ENCODE measurements at places on chromosomes 16 and 17.
A peak's percentile ranks its signal among the peaks of the same experiment; 100 is the strongest.

DNA sequence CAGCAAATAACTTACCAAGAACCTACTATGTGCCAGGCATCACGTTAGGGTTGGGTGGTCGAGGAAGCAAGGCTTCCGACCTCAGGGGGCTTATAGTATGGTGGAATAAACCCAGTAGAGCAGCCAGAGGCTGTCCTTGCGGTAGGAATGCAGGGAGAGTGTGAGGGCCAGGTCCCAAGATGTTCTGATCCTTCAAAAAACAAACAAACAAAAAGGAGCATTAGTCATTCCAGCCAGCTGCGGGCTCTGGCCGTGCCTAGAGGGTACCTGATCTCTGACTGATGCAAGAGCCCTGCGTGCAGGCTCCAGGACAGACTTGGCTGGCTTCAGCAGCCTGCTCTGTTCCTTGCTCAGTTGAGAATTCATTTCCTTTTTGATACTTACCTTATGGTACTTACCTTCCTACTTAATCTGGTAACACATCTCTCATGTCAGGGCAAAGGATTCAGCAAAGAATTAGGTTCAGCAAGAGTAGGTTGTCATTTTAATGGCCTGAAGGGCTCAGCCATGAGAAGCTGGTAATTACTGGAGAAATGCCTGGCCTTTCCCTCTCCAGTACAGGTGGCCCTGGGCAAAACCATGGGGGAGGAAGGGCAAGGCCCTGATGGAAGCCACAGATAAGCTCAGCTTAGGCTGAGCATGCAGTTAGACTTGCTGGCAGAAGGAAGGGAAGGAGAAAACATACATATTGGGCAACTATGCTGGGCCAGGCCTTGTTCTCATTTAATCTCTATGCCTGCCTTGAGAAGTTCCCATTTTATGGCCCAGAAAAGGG lies 18.4 kb downstream of the CYB5D2 start:
- no peak for DNase-seq

DNA sequence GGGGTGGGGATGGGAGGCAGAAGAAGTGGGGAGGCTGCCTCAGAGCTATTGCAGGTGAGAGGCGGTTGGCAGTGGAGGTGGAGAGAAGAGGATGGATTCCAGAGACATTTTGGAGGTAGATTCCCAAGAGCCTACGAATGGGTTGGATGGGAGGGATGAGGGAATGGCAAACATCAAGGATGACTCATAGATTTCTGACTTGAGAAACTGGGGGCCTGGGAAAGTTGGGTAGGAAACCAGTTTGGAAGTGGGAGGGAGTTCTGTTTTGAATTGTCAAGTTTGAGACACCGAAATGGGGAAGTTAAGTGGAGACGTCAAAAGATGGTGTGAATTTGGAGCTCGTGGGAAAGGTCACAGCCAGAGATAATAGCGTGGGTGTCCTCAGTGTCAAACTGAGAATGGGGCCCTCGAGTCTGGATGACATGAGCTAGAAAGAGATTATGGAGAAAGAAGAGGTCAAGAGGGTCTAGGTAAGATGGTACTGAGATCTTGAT lies 6.2 kb upstream of the CYLD start:
- no peak for DNase-seq

DNA sequence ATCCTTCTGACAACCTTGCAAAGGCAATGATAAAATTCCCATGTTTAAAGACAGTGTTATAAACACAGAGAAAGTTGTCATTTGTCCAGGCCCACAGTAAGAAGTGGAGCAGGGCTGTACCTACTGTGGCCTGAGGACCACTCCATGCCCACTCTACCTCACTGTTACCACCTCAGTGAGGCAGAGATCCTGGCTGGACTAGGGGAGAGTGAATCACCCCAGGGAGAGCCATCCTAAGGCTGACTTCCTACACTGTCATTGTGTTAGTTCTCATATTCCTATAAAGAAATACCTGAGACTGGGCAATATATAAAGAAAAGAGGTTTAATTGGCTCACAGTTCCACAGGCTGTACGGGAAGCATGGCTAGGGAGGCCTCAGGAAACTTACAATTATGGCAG lies 228.8 kb upstream of the HSBP1 start:
- no peak for DNase-seq

DNA sequence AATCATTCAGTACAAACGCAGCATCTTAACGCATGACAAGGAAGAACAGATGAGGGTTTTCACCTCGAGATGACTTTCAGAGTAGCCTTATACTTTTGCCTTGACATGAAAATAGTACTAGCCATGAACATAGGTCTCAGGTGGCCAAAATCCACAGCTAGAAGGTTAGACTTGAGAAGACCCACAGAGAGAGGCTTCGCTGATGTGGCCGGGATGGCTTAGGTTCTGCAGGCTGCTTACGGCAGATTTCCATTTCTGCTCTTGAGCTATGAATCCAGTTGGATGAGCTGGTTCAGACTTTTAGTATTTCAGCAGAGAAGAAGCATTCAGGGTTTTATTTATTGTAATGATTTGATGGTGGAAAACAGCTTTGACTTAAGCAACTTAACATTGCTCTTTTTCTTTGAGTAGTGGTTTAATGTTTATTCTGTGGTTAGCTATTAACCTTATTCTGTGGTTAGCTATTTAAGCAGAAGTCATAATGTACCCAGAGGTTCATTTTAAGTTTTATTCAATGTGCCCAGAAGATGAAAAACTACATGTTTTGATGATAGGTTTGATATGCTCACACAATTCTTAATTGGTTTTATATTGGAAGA lies 7.6 kb downstream of the KRT24 start:
- DNase-seq = no peak

- peak; percentile 50 for DNase-seq
These were observed 18.6 kb downstream of the COG7 start for GRCh38 chr16:23434380-23434779.

- no peak for DNase-seq
These were observed 6.9 kb downstream of the MIEF2 start for GRCh38 chr17:18267366-18267765.

DNA sequence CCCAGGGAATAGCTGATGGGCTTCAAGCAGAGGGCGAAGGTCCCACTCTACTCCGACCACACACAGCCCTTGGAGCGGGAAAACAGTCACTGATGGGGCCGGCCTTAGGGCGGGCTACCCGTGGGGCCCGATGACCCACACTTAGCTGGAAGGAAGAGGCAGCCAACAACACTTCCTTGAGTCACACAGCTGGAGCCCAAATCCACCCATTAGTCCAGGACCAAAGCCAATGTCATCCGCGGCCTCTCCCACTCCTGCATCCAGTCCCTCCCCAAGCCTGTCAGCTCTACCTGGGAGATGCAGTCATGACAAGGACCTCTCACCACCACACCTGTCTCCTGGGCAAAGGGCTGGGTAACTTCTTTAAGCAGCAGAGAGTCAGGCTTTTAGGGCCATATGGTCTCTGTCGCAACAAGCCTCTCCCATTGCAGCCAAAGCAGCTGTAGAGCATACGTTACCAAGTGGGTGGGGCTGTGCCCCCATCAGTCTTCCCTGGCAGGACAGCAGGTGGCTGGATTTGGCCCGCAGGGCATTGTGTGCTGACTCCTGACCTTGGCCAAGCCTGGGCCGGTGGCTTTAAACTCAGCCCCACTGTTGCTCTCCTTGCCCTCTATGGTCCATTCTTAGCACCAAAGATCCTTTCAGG lies 110.7 kb downstream of the SOCS1 start:
- no peak for DNase-seq

DNA sequence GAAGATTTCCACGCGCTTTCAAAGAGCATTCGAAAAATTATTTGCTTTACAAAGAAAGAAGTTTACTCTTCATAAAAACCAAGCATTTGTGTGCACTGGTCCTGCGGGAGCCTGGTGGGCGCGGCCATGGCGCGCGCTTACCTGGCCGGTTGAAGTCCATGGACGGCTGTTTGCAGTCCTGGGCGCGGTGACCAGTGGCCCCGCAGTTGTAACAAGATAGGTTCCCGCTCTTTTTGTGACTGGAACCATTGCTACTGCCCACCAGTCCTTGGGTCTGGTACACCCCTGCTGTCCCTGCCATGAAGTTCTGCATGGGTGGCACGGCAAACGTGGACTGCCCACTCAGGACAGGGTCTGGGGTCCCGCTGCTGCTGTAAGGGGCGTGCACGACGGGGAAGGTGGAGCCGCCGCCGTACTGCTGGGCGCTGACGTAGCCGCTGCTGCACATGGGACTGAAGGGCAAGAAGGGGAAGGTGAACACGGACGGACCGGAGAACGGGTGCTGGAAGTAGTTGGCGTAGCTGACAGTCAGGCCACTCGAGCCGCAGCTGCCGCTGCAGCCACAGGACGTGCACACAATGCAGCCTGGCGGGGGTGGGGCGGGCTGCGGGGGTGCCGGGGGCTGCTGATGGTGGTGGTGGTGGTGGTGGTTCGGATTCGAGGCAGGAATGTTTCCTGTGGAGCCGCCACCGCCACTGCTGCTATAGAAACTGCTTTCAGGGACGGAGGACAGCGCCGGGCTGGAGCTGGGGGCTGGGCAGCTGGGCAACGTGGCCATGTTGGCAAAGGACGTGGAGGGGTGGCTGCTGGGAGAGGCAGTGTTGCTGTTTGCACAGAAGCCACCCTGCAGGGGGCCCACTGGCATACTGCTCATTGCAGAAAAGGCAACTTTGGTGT lies 19.5 kb downstream of the MAP1LC3B start:
- DNase-seq = no peak

- DNase-seq = no peak
These were observed 78.0 kb downstream of the RAP1GAP2 start for GRCh38 chr17:2874189-2874686.

DNA sequence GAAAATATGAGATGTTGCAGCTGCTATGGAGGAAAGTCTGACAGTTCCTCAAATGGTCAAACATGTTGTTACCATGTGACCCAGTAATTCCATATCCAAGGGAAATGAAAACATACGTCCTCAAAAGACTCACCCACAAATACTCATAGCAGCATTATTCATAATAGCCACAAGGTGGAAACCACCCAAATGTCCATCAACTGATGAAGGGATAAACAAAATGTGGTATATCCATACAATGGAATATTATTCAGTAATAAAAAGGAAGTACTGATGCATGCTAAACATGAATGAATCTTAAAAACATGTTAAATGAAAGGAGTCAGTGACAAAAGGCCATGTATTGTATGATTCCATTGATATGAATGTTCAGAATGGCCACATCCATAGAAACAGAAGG lies 140.2 kb downstream of the PITPNC1 start:
- no peak for DNase-seq

GRCh38 chr16:4166821-4167220 lies 50.6 kb upstream of the ADCY9 start:
- no peak for DNase-seq

DNA sequence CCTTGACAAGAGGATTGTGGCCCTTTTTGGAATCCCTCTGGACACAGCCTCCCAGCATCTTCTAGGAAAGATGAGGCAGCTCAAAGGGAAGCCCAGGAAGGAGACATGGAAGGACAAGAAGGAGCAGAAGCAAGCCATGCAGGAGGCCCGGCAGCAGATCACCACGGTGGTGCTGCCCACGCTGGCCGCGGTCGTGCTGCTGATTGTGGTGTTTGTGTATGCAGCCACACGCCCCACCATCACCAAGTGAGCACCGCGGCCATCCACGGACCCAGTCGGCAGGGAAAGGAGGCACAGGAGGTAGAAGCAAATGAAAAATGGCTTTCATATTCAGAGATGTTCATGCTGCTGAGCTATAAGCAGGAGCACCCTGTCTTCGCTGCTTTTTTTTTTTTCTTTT lies 10.9 kb upstream of the MEIOC start:
- no peak for DNase-seq

DNA sequence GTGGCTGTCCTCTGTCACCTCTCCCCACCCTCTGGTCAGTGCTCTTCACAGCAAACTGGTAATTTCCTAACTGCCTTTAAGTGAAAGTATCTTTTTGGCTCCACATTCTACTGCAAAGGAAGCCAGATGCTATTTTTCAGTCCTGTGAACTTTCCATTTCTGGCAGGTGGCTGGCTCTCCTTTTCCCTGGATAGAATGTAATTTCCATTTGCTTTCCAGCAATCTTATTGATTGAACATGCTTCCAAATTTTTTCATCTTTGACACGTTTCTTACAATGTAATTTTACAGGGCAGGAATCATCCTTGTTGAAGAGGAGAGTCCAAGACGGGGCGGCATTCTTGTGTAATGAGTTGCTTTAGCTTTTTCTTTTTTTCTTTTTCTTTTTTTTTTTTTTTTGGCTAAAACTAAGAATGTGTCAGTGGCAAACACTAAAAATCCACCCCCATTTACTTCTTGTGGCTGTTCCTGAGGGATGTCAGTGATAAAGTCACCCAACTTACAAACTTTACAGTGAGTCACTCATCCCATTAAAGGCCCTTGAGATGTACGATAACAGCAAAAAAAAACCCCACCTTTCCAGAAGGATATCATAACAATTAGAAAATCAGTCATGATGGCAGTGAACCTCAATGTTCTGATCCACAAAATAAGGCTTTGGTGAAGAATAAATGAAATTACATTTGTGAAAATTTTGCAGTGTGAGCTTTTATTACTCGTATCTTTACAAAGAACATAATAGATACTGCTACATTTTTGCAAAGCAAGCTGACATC lies 29.4 kb upstream of the PRKCA start:
- DNase-seq = no peak

DNA sequence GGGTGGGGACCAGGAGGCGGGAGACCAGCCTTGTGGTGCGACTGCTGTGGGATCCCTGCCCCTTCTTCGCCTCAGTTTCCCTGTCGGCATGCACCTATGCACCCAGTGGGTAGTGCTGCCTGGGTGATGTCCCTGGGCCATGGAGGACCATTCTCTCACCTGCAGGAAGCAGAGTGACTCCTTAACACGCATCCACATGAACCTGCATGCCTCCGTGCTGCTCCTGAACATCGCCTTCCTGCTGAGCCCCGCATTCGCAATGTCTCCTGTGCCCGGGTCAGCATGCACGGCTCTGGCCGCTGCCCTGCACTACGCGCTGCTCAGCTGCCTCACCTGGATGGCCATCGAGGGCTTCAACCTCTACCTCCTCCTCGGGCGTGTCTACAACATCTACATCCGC lies 25.2 kb downstream of the ADGRG5 start:
- no peak for DNase-seq

GRCh38 chr16:24700549-24701392 lies 28.7 kb upstream of the TNRC6A start:
- DNase-seq = no peak

DNA sequence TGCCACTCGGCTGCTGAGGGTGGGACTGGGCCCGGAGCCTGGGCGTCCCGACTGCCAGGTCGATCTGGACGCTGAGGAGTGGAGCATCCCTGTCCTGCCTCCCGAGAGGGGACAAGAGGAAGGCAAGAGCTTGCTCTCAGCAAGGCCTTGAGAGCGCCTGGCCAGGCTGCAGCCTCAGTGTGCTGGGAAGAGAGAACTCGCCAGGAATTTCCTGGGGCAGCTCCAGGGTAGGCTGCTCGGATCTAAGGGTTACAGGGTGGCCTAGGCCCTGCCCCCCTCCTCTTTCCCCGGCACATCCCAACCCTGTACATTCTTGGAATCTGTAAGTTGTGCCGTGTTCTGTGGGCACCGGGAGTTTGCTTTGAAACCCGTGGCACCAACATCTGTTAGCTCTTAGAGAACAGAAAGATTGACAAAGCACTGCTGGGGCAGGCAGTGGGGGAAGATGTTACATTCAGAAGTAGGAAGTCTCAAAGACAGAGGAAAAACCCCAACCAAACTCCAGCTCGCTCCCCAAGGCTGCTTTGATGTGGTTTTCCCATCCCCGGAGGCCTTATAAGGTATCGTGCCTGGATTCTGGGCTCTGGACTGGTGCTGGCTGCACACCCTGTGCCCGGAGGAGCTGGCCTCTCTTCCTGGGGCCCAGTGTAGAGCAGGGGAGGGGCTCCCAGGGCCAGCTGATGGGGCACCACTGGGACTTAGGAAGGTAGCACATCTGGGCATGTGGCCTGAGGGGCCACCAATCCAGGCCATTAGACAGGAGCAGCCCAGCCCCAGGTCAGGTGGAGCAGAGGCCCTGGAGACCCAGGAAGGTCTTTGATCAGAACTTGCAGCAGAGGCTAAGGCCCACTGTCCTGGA lies 55.2 kb downstream of the NKD1 start:
- no peak for DNase-seq

Measured in activated CD8-positive, alpha-beta T cell treated with anti-CD3 and anti-CD28 coated beads, Interleukin-2, amount 10 ng/mL, durations not matched to agents 7 days and 5 days (primary cell).